ENCODE measurements at places on chromosomes 6 and 20. TPM values are rescaled to one million over a fixed set of nuclear protein-coding genes. Genes with fewer than 3 reads are reported as not detected.

The GPX5 gene
- not detected for total RNA-seq

The OR2J3 gene
- total RNA-seq: not detected

The DUSP22 gene
- total RNA-seq: 25.4 TPM

The MAFB gene
- 3.7 TPM for total RNA-seq

The CRISP3 gene
- total RNA-seq: not detected

The DDX43 gene
- total RNA-seq: 2.5 TPM

The RNF39 gene
- not detected for total RNA-seq

The PGC gene
- not detected for total RNA-seq

The TULP1 gene
- total RNA-seq: not detected

The DDO gene
- not detected for total RNA-seq

The LHFPL5 gene
- total RNA-seq: not detected

The FRK gene
- not detected for total RNA-seq

The C6orf163 gene
- total RNA-seq: 0.93 TPM

The BPIFB2 gene
- total RNA-seq: not detected

The SAYSD1 gene
- total RNA-seq: 18.7 TPM

The FOXQ1 gene
- not detected for total RNA-seq

Data from CD4-positive, alpha-beta T cell (primary cell).